ENCODE measurements at places on chromosomes 5 and 9.

DNA sequence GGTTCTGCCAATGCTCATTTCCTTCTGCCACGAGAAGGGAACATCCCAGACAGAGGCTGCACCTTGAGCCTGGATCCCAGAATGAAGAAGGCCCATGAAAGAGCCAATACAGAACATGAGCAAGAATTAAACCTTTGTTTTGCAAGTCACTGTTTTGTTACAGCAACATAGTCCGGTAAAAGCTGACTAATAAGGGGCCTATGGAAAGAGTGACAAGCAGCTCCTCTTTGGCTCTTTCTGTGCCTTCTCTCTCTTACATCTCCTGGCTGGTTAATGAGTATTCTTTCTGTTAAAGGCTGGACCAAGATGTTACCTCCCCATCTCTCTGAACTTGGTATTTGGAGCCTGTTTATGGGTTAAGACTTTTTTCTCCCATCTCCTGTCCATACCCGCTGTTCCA, 10.8 kb downstream of the GFRA3 start:
- no peak for DNase-seq

GRCh38 chr9:99966716-99967115, 60.3 kb downstream of the STX17 start:
- no peak for DNase-seq

DNA sequence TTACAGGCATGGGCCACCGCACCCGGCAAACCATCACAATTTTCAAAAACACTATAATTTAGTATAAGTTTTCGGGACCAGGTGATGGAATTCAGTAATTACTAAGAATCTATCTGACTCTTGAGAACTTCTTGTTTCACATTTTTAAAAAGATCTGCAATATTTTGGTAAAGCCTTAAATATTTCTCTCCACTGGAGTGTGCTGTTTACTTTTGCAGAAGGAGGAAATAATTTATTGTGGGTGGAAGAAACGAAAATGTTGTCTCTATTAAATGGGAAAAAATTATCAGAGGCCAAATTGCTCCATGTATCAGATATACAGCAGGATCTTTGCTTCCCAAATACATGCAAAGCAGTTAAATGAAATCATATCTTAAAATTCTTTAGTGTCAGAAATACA, 566.8 kb upstream of the CYLC2 start:
- DNase-seq: no peak

- no peak for DNase-seq
Measured at GRCh38 chr5:151699071-151699901, 12.6 kb upstream of the SPARC start.

DNA sequence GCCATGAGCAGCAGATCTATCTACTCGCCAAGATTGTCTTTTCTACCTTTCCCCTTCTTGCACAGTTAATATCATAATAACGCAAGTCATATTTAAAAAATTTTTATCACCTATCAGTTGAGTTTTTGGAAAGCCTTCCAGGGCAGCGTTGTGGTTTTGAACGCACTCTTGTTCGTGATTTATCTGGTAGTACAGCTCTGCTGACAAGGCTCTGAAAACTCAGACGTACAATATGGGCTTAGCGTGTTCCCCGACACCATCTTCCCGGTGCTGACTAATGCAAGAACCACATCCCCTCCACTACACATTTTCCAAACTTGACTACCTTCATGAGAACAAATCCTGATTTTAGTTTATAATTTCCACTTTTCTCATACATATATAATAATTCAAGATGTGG, 1.6 kb upstream of the NFIL3 start:
- DNase-seq: no peak

DNA sequence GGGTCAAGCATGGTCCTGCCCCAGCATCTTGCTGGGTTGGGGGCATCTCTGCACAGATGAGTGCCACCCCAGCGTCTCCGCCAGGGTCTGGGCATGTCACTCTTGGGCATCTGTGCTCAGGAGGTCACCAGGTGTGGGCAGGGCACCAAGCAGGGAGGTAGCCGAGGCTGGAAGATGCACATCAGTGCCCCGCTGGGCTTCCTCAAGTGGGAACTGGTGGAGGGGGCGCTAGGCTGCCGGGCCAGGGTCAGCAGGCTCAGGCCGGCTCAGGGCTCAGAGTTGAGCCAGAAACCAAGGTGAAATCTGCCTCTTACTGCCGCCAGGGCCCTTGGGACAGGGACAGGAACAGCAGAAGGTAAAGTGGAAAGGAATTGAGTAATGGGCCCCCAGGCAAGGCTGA, 4.0 kb upstream of the FUT7 start:
- no peak for DNase-seq

GRCh38 chr5:63563008-63563917, 399.0 kb downstream of the HTR1A start:
- DNase-seq: no peak

- no peak for DNase-seq
Measured at GRCh38 chr5:114412510-114413171, 50.8 kb downstream of the KCNN2 start.

Measured in stimulated activated CD4-positive, alpha-beta T cell treated with anti-CD3 and anti-CD28 coated beads, Interleukin-15, amount 100 ng/mL, for 1 hour (primary cell).